Cardiac muscle cell (in vitro differentiated cells and primary cell): ENCODE measurements at places on chromosomes 13 and 19.
A peak's percentile ranks its signal among the peaks of the same experiment; 100 is the strongest.

DNA sequence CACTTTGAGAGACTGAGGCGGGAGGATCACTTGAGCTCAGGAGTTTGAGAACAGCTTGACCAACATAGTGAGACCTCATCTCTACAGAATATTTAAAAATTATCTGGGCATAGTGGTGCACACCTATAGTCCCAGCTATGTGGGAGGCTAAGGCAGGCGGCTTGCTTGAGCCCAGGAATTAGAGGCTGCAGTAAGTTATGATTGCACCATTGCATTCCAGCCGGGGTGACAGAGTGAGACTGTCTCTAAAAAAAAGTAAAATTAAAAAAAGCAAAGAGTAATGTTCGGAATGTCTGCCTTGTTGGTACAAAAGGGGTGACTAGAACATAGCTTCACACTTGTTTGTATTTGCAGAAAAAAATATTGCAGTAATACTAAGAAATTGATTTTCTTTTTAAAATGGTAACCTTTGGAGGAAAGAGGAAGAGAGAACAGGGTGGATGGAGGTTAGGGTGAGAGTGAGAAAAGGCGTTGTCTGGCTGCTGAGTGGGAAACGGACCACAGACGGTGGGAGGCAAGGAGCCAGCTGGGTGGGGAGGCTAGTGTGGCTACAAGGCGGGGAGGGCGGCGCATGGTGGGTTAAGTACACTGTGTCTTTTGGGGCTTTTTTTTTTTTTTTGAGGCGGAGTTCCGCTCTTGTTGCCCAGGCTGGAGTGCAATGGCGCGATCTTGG, 10.2 kb downstream of the PPP1R14A start:
- DNase-seq = peak; percentile 59
- no peaks in the 10 kb centered on the region for H3K36me3 ChIP-seq
- peaks cover 3% of the 10 kb centered on the region for H3K4me1 ChIP-seq
- no peaks in the 10 kb centered on the region for H3K27me3 ChIP-seq

- H3K27me3 ChIP-seq = no peaks in the 10 kb centered on the region
- H3K4me1 ChIP-seq = no peaks in the 10 kb centered on the region
- no peak overlapping the region for H3K27ac ChIP-seq
- no peaks in the 10 kb centered on the region for H3K36me3 ChIP-seq
- DNase-seq = no peak
These were observed 292.0 kb upstream of the ZNF507 start for GRCh38 chr19:32053376-32053775.

- H3K36me3 ChIP-seq = no peaks in the 10 kb centered on the region
- peak overlapping the region; percentile 71 for H3K4me3 ChIP-seq
- peaks cover 3% of the 10 kb centered on the region for H3K4me1 ChIP-seq
- no peaks in the 10 kb centered on the region for H3K27me3 ChIP-seq
These were observed 363 bp upstream of the ZNF763 start for GRCh38 chr19:11964496-11964857.

DNA sequence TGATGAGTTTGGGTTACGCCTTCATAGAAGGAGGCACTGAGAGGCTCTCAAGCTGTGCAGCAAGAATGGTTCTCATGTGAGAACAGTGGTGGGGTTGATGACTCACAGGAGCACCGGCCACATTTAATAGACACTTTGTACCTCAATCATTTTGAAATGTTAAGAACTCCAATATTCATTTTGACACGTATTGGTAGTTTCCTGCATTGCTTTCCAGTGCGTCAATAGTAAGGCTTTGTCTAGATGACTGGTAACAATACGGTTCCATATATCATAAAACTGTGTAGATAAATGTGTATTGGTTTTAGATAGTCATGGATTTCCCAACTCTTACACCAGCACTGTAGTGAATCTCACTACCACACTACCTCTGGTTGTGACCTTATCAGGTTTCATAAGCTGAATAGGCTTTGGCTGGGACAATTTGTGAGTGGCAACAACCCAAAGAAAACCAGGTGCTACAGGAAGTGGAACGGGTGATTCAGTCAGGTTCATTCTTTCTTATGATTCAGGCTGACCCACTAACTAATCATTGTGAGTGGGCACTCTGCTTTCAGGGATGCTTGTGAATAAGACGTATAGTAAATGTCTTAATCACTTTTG, 362.6 kb downstream of the KLF5 start:
- no peaks in the 10 kb centered on the region for H3K36me3 ChIP-seq
- H3K27ac ChIP-seq = no peak overlapping the region
- H3K27me3 ChIP-seq = no peaks in the 10 kb centered on the region
- no peaks in the 10 kb centered on the region for H3K4me1 ChIP-seq
- H3K4me3 ChIP-seq = no peak overlapping the region

GRCh38 chr13:111845621-111846351, 221.2 kb upstream of the SOX1 start:
- H3K4me3 ChIP-seq = no peak overlapping the region
- no peaks in the 10 kb centered on the region for H3K36me3 ChIP-seq

DNA sequence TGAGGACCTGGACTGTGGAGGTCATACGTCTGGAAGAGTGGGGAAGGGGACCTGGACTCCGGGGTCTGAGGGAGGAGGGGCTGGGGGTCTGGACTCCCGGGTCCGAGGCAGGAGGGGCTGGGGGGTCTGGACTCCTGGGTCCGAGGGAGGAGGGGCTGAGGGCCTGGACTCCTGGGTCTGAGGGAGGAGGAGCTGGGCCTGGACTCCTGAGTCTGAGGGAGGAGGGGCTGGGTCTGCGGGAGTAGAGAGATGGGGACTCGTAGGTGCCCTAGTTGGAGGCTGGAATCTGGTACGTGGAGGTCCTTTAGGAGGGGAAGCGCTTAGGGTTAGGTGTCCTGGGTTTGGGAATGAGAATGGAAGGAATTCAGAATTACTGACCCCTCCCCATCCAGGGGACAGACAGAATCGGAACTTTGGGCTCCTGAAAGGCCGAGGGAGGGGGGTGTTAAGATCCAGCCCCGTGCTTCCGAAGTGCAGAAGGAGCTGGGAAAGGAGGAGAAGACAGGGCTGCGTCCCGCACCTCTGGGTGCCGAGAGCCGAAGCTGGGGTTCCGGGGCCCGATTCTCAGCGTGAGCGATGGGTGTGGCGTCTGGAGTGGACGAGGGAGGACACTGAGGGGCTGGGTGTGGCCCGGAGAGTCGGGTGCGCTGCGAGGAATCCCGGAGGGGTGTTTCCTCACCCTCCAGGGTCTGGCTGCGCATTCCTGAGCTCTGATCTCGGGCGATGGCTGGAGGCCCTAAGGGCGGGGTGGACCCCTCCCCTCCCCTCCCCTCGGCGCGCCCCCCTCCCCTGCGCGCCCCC, 608 bp downstream of the MYADM start:
- peak overlapping the region; percentile 100 for H3K27ac ChIP-seq
- H3K27me3 ChIP-seq = no peaks in the 10 kb centered on the region
- peak; percentile 69 for DNase-seq
- no peaks in the 10 kb centered on the region for H3K36me3 ChIP-seq

DNA sequence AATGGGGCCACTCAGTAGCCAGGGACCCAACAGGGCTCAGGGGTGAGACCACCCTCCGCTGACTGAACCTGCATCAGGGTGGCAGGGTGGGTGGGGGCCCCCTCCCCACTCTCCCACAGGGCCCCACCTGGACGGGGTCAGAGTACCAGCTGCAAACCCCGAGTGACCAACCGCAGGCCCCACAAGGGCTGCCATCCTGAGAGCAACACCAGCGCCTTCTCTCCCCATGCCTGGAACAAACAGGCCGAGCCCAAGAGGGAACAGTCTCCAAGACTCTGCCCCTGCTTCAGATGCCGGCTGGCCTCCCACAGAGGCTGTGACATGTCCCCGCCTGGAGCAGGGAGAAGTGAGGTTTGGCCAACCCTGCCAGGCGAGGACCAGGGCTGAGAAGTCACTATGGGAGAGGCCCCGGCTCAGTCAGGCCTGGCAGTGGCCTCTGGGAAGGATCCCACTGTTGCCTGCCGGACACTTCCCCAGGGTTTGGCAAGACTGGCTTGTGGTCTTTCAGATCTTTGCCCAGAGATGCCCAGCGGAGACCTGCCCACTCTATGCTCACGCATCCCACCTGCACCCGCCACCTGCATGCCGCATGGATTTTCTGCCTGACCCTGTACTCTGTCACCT, 27.2 kb downstream of the MPND start:
- H3K4me1 ChIP-seq = peaks cover 19% of the 10 kb centered on the region
- H3K4me3 ChIP-seq = no peak overlapping the region
- H3K27ac ChIP-seq = no peak overlapping the region
- no peak for DNase-seq
- H3K36me3 ChIP-seq = no peaks in the 10 kb centered on the region

GRCh38 chr19:17998827-17999150, 9.2 kb upstream of the ARRDC2 start:
- H3K27ac ChIP-seq = no peak overlapping the region
- no peak for DNase-seq
- H3K27me3 ChIP-seq = peaks cover 22% of the 10 kb centered on the region
- H3K4me1 ChIP-seq = no peaks in the 10 kb centered on the region

DNA sequence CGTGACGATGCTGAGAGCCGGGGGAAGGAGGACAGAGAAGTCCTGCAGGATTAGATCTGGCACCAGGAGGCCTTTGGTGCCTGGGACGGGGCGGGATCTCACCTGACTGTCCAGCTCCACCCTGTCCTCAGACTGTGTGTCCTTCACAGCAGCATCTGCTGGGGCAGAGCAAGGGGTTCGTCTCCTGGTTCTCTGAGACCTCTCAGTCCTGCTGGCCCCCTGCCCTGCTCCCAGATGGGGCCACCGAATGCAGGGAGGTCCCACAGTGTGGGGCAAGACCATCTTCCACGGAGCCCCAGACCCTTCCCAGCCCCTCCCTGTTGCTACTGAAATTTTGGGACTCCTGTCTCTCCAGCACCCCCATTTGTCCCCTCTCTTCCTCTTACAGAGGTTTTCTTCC, 4.5 kb downstream of the LILRB3 start:
- no peaks in the 10 kb centered on the region for H3K36me3 ChIP-seq
- H3K4me1 ChIP-seq = peaks cover 6% of the 10 kb centered on the region
- H3K27ac ChIP-seq = no peak overlapping the region
- no peaks in the 10 kb centered on the region for H3K27me3 ChIP-seq
- DNase-seq = no peak

GRCh38 chr13:41200126-41200525, 5.8 kb upstream of the KBTBD7 start:
- no peak overlapping the region for H3K27ac ChIP-seq
- no peak overlapping the region for H3K4me3 ChIP-seq
- H3K27me3 ChIP-seq = no peaks in the 10 kb centered on the region
- no peaks in the 10 kb centered on the region for H3K4me1 ChIP-seq
- no peak for DNase-seq

- DNase-seq = no peak
- H3K27ac ChIP-seq = no peak overlapping the region
- no peaks in the 10 kb centered on the region for H3K27me3 ChIP-seq
- no peak overlapping the region for H3K4me3 ChIP-seq
- no peaks in the 10 kb centered on the region for H3K4me1 ChIP-seq
These were observed 116.0 kb upstream of the RNF113B start for GRCh38 chr13:98293103-98293502.

DNA sequence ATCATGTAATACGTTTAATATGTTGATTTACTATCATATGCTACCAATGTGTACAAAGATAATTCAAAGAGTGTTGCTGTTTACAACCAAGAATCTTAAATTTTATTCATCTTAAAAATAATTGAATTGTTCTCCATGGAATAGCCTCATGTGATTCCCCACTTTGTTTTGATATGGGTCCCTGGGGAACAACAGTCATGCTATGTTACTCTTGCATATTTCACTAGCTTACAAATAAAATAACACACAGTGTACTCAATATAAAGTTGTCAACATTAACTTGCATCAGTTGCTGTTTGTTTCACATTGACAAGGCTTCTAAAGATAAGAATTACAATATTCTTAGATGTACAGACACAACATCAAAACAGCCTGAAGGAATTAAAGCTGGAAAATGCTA, 2.3 kb downstream of the ENOX1 start:
- H3K36me3 ChIP-seq = no peaks in the 10 kb centered on the region
- H3K4me1 ChIP-seq = peaks cover 3% of the 10 kb centered on the region
- DNase-seq = no peak
- H3K4me3 ChIP-seq = no peak overlapping the region
- H3K27me3 ChIP-seq = peaks cover 66% of the 10 kb centered on the region

DNA sequence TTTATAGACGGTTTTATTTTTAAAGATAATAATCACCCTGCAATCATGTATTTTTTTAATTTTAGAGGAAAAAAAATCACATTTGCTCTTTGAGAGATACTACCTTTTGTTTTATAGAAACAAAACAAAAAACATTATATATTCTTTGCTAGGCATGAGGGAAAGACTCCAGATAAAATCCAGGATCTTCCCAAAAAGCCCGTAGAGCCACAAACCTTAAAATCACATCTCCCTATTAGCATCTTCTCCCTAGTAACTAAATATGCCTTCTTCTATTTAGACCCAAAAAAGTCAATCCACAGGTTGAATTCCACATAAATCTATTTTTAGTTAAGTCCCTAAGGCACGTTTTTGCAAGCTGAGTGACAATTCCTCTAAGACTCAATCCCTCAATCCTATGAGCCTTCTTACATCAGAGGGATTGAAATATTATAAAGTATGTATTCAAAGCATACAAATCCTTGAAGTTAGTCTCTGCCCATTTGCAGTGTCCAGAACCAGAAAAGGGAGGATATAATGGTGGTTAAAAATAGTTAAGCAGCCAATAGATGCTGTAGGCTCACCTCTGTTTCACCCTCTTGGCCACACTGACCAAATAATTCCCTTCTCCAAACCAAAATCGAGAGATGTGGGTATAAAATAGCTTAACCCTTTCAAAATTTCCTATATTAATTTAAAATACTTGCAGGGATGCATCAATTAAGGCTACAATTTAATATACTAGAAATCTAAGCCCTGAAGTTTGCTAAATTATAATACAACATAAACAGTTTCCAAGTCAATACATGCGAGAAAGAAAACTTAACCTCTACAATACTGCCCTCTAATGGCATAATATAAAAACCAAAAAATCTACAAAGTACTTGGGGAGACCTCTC, 64.0 kb downstream of the SERP2 start:
- peak; percentile 49 for DNase-seq
- H3K27me3 ChIP-seq = no peaks in the 10 kb centered on the region
- H3K4me3 ChIP-seq = peak overlapping the region; percentile 93

GRCh38 chr13:100434010-100434763, 154.4 kb downstream of the GGACT start:
- H3K4me1 ChIP-seq = no peaks in the 10 kb centered on the region
- no peaks in the 10 kb centered on the region for H3K27me3 ChIP-seq
- no peak overlapping the region for H3K27ac ChIP-seq
- H3K4me3 ChIP-seq = no peak overlapping the region
